ENCODE measurements at places on chromosomes 11 and 22.

DNA sequence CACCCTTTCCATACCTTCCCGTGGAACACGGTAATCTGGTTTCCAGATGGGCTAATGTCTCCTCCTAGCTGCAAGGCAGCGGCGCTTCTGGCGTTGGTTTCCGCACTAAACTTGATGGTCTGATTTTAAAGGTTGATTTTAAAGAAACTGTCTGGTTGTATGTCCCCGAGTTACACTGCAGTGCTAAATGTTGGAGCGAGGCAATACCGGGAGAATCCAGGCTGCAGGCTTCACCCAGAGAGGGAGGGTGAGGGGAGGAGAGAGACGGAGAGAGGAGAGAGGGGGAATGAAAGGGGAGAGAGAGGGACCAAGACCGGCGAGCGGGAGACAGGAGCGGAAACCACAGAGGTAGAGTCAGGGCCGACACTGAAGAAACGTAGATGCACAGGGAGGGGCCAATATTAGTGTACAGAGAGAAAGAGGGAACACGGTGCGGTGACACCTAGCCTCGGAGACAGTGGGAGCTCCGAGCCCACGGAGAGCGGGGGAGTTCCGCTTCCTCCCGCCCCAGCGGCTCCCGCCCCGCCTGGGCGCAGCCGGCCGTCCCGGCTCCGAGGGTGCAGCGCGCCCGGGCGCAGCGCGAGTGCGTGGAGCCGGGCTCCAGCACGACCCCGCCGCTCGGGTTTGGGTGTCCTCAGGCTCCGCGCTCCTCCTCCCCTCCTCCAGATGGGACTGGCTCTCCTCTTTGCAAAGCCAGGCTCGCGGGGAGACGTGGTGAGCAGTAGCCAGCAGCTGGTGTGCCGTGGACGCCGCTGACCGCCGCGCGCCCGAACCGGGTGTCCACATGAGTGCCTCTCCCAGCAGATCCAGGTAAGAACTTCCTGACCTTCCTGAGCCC lies 71.9 kb upstream of the GRAMD1B start:
- peak; percentile 41 for DNase-seq

DNA sequence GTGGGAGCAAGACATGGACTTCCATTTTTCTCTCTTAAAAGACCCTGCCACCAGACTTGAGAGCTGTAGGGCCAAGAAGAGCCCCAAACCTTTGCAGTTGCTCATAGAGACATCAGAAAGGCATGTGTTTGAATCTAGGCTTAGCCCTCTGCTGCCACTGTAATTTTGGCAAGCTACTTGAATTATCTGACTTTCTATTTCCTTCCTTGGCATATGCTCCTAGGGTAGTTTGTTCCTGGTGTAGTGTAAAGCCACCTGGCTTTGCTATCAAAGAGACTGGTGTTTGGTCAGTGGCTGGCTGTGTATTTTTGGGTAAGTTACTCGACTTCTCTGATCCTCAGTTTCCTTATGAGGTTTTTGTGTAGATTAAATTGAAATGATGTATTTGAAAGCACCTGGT lies 252.1 kb upstream of the CCDC90B start:
- no peak for DNase-seq

DNA sequence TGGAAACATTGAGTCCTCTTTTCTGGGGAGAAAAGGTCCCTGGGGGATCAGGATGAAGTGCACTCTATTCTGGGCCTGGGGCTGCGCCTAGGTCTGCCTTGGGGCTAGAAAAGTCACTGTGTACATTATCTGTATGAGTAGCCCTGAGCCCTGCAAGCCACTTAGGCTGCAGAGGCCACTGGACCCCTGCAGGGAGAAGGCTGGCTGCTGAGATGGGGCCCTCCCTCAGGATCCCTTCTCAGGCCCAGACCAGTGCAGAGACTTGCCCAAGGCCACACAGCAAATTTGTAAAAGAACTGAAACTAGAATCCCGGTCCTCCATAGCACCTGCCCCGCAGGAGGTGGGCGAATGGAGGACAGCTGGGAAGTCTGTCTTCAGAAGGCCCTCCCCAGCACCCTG lies 26.8 kb upstream of the HMOX1 start:
- no peak for DNase-seq

DNA sequence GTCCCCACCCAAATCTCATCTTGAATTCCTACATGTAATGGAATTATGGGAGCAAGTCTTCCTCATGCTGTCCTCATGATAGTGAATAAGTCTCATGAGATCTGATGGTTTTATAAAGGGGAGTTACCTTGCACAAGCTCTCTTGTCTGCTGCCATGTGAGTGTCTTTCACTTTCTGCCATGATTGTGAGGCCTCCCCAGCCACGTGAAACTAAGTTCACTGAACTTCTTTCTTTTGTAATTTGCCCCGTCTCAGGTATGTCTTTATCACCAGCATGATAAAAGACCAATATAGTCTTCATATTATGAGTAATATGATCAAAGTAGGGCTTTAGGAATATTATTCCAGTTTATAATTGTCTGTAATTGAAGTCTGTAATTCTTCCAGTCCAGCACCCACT lies 86.3 kb upstream of the ANO5 start:
- no peak for DNase-seq

GRCh38 chr22:26842103-26842502 lies 184.7 kb downstream of the MIAT start:
- DNase-seq, result no peak

DNA sequence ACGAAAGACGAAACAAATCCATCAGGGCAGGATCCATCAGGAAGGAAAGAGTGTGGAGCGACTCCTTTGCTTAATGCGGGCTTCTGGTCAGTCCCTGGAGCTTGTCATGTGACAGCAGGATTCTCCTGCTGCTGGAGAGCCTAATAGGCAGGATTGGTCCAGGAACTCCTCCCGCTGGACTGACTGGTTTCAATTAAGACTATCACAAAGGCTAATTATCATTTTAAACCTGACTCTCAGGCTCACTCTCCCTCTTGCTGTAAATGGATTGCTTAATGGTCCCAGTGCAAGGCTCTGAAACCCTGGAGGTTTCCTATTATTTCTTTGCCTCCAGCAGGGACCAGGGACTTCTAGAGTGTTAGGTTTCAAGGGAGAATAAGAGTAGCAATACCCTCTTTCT lies 493.8 kb downstream of the NTM start:
- no peak for DNase-seq

DNA sequence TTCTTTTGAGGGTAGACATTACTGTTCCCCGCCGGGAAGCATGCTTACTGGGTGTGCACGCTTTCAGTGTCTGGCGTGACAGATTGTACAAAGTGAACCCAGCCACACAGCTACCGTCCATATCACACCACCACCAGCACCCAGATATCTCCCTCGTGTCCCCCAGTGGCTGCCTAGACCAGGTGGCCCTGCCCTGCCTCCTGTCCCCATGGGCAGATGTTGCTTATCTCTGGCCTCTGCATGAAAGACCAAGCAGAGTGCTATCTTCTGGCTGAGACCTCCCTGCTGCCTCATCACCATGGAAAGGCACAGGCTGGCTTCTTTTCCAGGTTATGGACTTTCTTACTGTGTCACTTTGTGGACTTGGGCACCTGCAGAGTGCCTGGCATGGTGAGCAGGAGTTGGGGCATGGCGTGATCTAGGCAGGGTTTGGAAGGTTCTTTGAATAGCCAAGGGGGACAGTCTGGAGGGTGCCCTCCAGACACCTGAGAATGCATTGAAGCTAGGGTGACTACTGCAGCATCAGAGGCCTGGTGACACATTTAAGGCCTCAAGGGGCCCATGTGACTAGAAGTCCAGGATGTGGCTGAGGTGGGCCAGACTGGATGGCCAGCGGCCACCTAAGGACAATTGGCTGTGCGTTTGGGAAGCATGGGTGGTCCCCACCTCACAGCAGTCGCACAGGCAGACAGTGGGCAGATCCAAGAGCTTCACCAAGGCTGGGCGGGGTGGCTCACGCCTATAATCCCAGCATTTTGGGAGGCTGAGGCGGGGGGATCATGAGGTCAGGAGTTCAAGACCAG lies 4.7 kb downstream of the TANGO2 start:
- no peak for DNase-seq

DNA sequence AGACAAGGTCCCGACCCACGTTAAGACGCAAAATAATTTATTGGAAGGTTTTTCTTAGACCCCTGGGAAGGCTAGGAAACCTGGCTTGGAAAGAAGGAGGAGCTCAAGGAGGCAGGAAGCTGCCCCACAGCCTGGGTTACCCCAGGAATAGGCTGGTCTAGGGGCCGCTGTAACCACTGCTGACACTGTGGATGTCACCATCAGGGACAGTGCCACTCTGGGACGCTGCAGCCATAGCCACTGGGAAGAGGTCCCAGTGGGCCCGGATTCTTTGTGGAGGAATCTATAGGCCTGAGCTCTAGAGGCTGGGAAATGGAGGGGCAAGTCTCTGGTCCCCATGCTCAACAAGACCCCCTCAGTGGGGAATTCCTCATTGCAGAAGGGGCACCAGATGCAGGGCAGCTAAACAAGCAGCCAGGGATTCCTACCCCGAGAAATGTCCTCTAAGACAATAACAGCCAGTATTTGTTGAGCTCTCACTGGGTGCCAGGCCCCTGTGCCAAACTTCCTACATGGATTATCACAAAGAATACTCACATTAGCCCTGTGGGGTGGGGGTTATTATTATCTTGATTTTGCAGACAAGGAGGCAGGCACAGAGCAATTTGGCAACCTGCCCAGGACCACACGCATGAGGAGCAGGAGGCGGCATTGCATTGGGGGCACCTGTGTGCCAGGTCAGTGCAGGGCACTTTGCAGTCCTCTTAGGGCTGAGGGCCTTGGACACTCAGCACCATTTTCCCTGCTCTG lies 19.5 kb upstream of the CHKA start:
- DNase-seq, result no peak

DNA sequence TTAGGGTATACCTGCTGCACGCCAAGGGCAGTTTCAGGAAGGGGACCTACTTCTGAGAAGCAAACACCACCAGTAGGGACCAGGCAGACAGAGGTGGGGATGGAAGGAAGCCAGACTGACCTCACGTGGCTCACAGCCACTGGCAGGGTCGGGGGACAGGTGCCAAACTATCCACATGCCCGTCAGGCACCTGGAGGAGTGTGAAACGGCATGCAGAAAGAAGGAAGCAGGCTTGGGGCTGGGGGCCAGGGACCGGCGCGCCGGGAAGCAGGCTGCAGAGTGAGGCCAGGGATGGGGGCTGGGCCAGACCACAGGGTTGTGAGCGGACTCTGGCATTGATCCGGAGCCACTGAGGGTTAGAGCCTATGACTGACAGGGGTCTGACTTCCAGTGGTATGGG lies 47.5 kb downstream of the CDKN1C start:
- DNase-seq, result no peak

GRCh38 chr11:77259641-77260040 lies 41.8 kb downstream of the GDPD4 start:
- DNase-seq, result no peak

GRCh38 chr22:43066844-43067385 lies 22.3 kb downstream of the TTLL1 start:
- DNase-seq, result no peak

DNA sequence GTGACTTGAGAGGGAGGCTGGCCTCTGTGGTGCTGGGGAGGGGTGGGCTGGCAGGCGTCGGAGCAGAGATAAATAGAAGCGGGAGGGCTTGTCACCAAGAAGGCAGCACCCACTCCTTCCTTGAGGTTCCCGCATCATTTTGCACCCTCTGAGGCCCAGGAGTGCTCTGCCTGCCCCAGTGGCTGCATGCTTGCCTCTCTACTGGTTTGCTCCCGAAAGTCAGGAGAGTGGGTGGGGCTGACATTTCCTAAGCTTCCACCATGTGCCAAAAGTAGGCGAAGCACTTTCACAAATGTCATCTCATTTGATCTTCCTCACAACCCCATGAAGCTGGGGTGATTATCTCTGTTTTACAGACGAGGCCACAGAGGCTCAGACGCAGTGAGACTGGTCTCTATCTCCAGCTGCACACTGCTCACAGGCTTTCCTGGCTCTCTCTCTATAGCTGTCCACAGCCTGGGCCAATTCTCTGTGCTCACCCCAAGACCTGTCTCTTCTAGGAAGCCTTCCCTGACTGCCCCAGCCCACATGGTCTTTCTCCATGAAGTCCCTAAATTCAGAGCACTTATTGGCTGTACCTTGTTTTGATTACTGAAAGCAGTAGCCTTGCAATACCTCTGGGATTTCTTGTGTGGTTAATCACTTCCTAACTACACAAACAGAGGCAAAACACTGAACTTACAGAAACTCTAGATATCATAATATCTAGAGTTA lies 2.6 kb upstream of the UCP3 start:
- DNase-seq, result no peak

DNA sequence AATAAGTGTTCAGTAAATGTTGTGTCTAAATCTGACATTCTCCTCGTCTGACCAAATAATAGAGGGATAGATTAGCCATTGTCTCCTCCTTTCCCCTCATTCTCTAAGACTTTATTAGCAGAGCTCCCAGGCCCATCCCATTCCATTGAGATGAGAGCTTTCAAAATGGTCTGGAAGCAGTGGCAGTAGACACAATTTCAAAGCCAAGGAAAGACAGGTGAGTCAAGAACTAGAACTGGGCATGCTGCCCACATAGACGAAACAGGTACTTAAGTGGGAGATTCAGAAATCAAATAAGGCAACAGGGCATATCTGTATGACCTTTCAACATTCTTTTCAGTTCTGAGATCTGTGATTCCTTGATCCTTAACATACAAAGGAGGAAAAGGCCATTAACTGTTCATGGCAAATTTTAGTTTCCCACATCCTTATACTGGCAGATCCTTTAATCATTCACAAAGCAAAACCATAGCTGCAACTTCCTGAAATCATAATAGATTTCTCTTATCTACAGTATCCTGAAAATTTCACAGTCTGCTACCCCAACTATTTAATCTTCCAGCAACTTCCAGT lies 96.6 kb upstream of the KCNA4 start:
- no peak for DNase-seq

DNA sequence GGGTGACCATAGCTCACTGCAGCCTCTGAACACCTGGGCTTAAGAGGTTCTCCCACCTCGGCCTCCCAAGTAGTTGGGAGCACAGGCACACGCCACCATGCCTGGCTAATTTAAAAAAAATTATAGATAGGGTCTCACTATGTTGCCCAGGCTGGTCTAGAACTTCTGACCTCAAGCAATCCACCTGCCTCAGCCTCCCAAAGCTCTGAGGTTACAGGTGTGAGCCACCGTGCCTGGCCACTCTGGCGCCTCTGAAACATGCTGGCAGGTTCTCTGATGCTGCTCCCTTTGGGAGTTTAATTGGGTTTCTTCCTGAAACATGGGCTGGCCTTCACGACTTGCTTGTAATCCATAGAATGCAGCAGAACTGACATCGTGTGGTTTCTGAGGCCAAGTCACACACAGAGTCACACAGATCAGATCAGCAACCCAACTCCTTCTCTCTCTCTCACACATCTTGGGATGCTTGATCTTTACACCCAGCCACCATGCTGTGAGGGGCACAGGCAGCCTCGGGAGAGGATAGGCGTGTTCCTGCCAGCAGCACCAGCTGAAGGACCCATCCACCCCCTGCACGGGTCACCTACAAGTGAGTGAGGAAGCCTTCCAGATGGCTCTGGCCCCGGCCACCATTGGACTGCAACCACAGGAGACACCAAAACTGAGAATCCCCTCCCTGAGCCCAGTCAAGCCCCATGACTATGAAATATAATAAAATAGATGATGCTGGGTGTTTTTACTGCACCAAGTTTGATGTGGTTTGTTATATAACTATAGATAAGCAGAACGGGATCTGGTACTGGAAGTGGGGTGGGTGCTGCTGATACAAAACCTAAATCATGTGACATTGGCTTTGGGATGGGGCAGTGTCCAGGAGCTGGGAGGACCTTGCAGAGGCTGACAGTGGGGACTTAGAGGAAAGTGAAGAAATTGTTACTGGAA lies 3.1 kb upstream of the GSC2 start:
- DNase-seq, result no peak

Measured in left hindlimb (tissue), 1 donor.